COR-L47 (cell line): ENCODE measurements at places on chromosomes 7 and 10.

DNA sequence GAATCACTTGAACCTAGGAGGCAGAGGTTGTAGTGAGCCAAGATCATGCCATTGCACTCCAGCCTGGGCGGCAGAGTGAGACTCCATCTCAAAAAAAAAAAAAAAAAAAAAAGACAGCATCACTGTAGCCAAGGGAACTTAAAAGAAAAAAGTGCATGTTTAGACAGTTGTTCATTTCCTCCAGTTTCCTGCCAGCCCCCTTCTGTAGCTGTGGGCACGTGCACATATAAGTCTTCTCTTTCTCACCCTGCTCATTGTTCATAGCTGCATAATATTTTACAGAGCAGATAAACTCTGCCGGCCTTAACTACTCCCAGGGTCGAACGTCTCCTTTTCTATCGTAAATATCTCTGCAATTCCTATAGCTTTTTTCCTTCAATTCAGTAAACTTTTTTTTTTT is 132.6 kb downstream of the LHPP start:
- DNase-seq = no peak

DNA sequence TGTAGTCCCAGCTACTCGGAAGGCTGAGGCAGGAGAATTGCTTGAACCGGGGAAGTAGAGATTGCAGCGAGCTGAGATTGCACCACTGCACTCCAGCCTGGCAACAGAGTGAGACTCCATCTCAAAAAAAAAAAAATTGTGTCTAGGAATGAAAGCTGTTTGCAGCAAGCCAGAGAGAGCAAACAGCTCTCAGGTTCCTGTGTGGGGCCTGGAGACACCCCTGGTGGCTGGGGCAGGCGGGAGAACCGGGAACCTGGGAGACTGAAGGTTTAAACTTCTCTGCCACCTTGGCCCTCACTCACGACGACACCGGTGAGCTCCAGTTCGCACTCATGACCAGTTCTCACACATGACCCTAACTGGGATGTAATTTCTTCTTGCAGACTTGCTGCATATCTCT is 13.2 kb upstream of the UNCX start:
- DNase-seq = no peak

DNA sequence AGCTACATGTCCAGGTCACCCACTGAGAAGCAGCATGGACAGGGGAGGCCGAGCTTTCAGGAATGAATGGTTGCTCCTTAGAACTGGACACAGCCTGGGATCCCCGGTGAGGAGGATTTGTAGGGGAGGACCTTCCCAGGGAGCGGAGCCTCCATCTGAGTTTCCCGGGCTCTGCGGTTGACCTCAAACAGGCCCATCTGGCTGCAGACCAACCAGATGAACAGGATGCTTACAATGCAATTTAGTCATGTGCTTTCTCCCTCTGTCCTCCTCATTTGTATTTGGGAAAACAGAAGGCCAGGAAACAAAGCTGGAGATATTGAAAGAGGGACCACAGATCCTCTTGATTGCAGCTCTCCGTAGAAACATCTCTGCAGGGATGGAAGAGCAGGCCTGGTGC is 104.8 kb downstream of the EMX2 start:
- DNase-seq = no peak

DNA sequence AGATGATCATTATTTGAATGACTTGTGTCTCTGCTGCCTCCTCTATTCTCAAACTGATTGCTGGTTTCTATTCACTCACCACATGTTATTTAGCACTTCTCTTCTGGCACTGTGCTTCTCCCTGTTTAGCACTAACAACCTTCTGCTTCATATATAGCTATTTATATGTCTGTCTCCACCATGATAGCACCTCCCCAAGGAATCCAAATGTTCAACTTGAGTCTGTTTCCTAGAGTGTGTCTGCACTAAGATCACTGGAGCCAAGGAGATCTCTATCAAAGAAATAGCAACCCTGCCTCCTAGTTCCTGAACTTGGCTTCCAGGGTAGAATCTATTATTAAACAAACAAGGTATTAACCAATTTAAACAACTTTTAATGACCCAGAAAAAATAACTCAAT is 104.5 kb downstream of the CYP26A1 start:
- DNase-seq = no peak
